ENCODE measurements at places on chromosomes 16 and 17.

DNA sequence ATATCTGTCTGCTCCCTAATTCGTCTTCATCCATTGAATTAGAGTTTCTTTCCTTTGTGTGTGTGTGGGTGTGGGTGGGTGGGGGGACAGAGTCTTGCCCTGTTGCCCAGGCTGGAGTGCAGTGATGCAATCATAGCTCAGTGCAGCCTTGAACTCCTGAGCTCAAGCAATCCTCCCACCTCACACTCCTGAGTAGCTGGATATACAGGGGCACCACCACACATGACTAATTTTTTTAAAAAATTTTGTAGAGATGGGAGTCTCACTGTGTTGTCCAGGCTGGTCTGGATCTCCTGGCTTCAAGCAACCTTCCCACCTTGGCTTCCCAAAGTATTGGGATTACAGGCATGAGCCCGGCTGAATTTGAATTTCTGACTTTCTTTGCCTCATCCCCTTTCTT, 34.5 kb upstream of the MED13 start:
- DNase-seq, result no peak

- no peak for DNase-seq
Observed at GRCh38 chr17:58351182-58351581, 819 bp downstream of the SUPT4H1 start.

GRCh38 chr16:50271148-50272041, 5.0 kb downstream of the ADCY7 start:
- DNase-seq, result no peak

DNA sequence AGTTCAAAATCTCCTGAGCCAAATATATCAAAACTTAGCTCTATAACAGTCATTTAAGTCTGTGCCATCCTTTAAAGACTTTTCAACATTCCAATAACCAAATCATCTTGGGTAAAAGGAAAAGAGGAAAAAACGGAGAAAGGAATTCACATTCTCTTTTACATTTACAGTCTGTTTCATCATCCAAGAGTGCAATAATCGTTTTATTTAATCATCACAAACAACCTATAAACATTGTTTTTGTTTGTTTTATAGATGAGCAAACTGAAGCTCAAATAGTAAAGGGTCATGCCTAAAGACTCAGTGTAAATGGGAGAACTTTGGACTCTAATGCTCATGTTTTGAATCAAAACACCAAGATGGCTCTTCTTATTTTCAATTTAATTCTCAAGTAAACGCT, 252.3 kb downstream of the TOX3 start:
- DNase-seq, result no peak

- peak; percentile 4 for DNase-seq
Observed at GRCh38 chr16:13906168-13907089, 13.5 kb upstream of the ERCC4 start.

Measured in CD4-positive, alpha-beta T cell treated with Interferon alpha-2 for 1 hour (primary cell).